ENCODE measurements at places on chromosomes 1 and 21.

DNA sequence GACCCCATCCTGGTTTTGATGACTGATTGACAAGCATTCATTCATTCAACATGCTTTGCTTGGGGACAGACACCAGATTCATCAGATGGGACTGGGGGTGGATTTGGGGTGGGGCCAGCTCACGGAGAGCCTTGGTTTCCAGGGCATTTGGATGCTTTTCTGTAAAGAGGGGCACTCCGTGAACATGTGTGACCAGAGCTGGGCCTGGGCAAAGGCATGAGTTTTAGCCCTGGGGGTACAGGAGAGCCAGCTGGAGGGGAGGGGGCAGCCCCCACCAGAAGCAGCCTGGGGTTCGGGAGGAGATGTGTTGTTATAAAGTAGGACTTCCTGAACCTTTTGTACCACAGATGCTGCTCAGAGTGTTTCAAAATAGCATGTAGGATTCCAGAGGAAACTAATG lies 99.7 kb downstream of the RIPK4 start:
- DNase-seq = no peak

- DNase-seq = no peak
These were observed 15.2 kb downstream of the GIPC2 start for GRCh38 chr1:78060857-78061563.

DNA sequence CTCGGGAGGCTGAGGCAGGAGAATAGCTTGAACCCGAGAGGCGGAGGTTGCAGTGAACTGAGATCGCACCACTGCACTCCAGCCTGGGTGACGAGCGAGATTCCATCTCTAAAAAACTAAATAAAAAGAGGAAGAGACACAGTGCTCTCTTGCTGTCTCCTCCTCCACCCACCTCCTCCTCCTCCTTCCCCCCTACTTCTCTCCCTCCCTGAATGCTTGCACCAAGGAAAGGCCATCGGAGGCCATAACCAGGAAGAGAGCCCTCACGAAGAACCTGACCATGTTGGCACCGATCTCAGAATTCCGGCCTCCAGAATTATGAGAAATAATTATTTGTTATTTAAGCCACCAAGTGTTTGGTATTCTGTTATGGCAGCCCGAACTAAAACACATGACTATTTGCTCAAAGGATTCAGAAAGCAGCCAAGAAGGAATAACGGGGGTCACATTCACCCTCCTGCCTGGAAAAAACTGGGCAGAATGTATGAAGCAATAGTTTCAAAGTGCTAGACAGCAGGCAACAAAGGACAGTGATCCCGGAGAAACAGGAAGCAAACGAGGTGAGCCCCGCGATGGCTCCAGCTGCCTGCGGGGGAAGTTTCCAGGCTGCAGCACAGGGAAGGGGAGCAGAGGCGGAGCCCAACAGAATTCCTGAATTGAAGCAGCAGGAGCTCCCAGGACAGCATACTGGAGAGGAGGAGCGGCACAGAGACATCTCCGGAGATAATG lies 35.8 kb downstream of the LDLRAD1 start:
- DNase-seq = peak; percentile 21

DNA sequence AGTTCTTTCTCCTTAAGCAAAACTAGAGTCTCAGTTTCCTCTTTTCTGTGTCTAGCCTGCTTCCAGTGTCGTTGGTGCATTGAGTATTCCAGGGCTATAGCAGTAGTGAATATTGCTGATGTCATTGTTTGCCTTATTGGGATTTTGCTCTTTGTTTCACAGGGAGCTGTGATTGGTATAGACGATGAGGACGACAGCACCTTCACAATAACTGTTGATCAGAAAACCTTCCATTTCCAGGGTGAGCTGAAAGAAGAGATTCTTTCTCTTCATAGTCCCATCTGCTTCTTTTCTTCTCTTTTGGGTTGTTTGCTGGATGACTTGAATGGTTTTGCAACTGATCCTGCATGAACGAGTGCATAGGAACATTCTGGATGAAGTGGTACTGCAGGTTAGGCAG lies 52.4 kb downstream of the OSBPL9 start:
- DNase-seq = no peak

- no peak for DNase-seq
These were observed 152.1 kb upstream of the FMN2 start for GRCh38 chr1:239939602-239940001.

All from left renal cortex interstitium (tissue), 4 donors.